ENCODE measurements at places on chromosomes 16 and 17. TPM values are rescaled to one million over a fixed set of nuclear protein-coding genes. Genes with fewer than 3 reads are reported as not detected.

Gene NPIPB5
- 271 TPM for total RNA-seq

Gene AANAT
- not detected for total RNA-seq

Gene COL1A1
- total RNA-seq: 3.4 TPM

Gene DNASE1L2
- total RNA-seq: 3.8 TPM

Gene PRR29
- not detected for total RNA-seq

GRCh38 chr16:11682655-11683096, 14.4 kb downstream of the SNN start:
- peak overlapping the region; percentile 50 for H3K27ac ChIP-seq
- no peaks in the 10 kb centered on the region for H3K27me3 ChIP-seq
- peaks cover 23% of the 10 kb centered on the region for H3K4me1 ChIP-seq
- H3K4me3 ChIP-seq: no peak overlapping the region
- peaks cover 87% of the 10 kb centered on the region for H3K36me3 ChIP-seq

GRCh38 chr17:77329741-77330531, 189.2 kb downstream of the SEC14L1 start:
- H3K27ac ChIP-seq: no peak overlapping the region
- no peak overlapping the region for H3K4me3 ChIP-seq
- H3K4me1 ChIP-seq: peaks cover 47% of the 10 kb centered on the region
- H3K27me3 ChIP-seq: no peaks in the 10 kb centered on the region
